Forelimb muscle (tissue), 1 donor: ENCODE measurements at places on chromosomes 4 and X. TPM values are rescaled to one million over a fixed set of nuclear protein-coding genes. Genes with fewer than 3 reads are reported as not detected.

The NPY1R gene
- 3.1 TPM for polyA plus RNA-seq

The PCGF3 gene
- 62.9 TPM for polyA plus RNA-seq

The HMX1 gene
- 0.14 TPM for polyA plus RNA-seq

The CPZ gene
- 8.6 TPM for polyA plus RNA-seq

The LRIT3 gene
- polyA plus RNA-seq: 0.20 TPM

The TREX2 gene
- polyA plus RNA-seq: 0.20 TPM

The SSX4 gene
- polyA plus RNA-seq: not detected

The DGAT2L6 gene
- not detected for polyA plus RNA-seq

The PAGE4 gene
- polyA plus RNA-seq: not detected

The CTAG1A gene
- not detected for polyA plus RNA-seq

The STATH gene
- not detected for polyA plus RNA-seq

The TCEAL5 gene
- polyA plus RNA-seq: 3.4 TPM
